Psoas muscle (tissue), 8 donors: ENCODE measurements at places on chromosomes 16 and 17.

- no peaks in the 10 kb centered on the region for H3K36me3 ChIP-seq
- H3K27ac ChIP-seq: peak overlapping the region; percentile 92
- peak; percentile 63 for DNase-seq
- no peaks in the 10 kb centered on the region for H3K27me3 ChIP-seq
- no peak overlapping the region for H3K4me3 ChIP-seq
Observed at GRCh38 chr16:1779741-1780676, 2.4 kb downstream of the SPSB3 start.

DNA sequence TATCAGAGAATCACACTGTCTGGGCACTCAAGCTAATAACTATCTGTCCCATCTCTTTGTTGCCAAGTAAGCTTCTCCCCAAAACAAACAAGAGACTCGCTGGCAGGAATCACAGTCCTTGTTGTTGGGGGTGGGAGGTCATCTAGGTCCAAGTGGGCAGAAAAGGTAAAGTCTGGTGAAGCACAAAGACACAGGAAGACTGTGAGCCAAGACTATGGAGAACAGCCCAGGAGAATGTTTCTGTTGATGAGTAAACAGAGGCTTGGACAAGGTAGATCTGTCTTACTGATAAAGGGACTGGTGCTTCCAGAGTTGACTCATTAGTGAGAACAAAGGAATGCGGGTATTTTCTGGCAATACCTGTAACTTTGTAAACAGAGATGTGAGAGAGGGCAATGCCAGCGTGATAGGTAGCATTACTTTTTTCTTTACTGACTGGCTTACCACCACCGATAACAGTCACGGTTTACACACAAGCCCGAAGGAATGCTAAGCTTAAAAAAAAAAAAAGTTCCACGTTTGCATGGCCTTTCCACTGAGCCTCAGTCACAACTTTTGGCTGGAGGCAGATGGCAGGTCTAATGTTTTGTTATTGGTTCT lies 11.5 kb upstream of the MMD start:
- H3K36me3 ChIP-seq: no peaks in the 10 kb centered on the region
- H3K4me1 ChIP-seq: no peaks in the 10 kb centered on the region
- H3K27ac ChIP-seq: peak overlapping the region; percentile 21
- no peaks in the 10 kb centered on the region for H3K27me3 ChIP-seq

- H3K36me3 ChIP-seq: no peaks in the 10 kb centered on the region
- no peak for DNase-seq
- H3K4me3 ChIP-seq: no peak overlapping the region
- no peaks in the 10 kb centered on the region for H3K4me1 ChIP-seq
- no peak overlapping the region for H3K27ac ChIP-seq
- no peaks in the 10 kb centered on the region for H3K27me3 ChIP-seq
Observed at GRCh38 chr17:14793237-14793636, 471.9 kb downstream of the PMP22 start.

DNA sequence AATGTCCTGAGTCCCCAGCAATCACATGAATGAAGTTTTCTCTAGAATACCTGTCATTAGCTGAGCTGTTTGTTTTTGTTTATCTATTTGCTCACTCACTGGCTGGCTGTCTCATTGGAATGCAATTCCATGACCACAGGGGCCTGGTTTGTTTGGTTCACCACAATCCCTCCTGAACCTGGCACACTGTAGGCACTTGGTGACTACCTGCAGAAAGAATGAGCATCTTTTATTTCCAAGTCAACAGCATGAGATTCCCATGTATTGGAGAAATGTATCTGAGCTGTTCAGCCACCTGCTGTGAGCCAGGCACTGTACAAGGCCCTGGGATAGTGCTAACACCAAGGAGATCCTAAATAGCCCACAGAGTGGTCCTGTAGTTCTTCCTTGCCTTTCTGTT lies 345.1 kb downstream of the XYLT1 start:
- no peaks in the 10 kb centered on the region for H3K27me3 ChIP-seq
- H3K4me1 ChIP-seq: no peaks in the 10 kb centered on the region

GRCh38 chr16:72210072-72210471 lies 38.1 kb upstream of the PMFBP1 start:
- H3K27ac ChIP-seq: no peak overlapping the region
- H3K36me3 ChIP-seq: no peaks in the 10 kb centered on the region
- H3K4me3 ChIP-seq: no peak overlapping the region
- no peaks in the 10 kb centered on the region for H3K27me3 ChIP-seq
- H3K4me1 ChIP-seq: no peaks in the 10 kb centered on the region
- DNase-seq: no peak

DNA sequence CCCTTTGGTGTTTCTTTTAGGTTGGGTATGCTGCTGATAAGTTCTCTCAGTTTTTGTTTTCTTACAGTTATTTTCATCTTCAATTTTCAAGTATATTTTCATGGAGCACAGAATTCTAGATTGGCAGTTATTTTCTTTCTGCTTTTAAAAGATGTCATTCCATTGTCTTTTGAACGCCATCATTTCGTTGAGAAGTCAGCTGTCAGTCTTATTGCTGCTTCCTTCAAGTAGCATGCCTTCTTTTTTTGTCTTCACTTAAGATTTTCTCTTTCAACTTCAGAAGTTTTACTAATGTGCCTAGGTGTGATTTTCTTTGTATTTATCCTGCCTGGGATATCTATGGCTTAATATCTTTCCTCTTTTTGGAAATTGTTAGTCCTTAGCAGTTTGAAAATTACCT lies 262.2 kb upstream of the PMFBP1 start:
- no peaks in the 10 kb centered on the region for H3K27me3 ChIP-seq
- no peak for DNase-seq
- no peaks in the 10 kb centered on the region for H3K4me1 ChIP-seq
- H3K36me3 ChIP-seq: no peaks in the 10 kb centered on the region
- H3K4me3 ChIP-seq: no peak overlapping the region

- peaks cover 16% of the 10 kb centered on the region for H3K27me3 ChIP-seq
- no peaks in the 10 kb centered on the region for H3K36me3 ChIP-seq
- DNase-seq: peak; percentile 95
- peak overlapping the region; percentile 100 for H3K27ac ChIP-seq
- peaks cover 31% of the 10 kb centered on the region for H3K4me1 ChIP-seq
Observed at GRCh38 chr16:3022208-3022683, 1.5 kb downstream of the HCFC1R1 start.

DNA sequence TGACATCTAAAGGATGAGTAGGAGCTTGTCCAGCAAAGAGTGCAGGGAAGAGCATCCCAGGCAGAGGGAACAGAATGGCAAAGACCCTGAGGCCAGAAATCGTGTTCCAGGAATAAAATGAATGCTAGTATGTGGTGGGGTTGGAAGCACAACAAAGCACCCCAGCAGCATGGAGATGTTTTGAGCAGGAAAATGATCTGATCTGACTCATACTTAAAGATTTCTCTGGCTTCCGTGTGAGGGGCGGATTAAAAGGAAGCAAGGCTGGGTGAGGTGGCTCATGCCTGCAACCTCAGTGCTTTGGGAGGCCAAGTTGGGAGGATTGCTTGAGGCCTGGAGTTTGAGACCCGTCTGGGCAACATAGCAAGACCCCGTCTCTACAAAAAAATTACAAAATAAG lies 2.3 kb downstream of the SLC5A11 start:
- no peaks in the 10 kb centered on the region for H3K4me1 ChIP-seq
- H3K27ac ChIP-seq: no peak overlapping the region
- H3K36me3 ChIP-seq: no peaks in the 10 kb centered on the region

DNA sequence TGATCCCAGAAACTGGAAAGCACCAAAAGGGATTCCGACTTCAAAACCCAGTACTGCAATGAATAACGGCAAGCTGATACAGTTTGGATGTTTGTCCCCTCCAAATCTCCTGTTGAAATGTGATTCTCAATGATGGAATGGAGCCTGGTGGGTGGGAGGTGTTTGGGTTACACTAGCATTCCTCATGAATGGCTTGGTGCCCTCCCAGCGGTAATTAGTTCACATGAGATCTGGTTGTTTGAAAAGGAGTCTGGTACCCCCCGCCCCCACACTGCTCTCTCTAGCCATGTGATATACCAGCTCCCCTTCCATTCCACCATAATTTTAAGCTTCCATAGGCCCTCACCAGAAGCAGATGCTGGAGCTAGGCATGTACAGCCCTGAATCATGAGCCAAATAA lies 40.1 kb downstream of the RANBP10 start:
- peaks cover 21% of the 10 kb centered on the region for H3K4me1 ChIP-seq
- no peaks in the 10 kb centered on the region for H3K36me3 ChIP-seq
- H3K27ac ChIP-seq: no peak overlapping the region
- no peak overlapping the region for H3K4me3 ChIP-seq

DNA sequence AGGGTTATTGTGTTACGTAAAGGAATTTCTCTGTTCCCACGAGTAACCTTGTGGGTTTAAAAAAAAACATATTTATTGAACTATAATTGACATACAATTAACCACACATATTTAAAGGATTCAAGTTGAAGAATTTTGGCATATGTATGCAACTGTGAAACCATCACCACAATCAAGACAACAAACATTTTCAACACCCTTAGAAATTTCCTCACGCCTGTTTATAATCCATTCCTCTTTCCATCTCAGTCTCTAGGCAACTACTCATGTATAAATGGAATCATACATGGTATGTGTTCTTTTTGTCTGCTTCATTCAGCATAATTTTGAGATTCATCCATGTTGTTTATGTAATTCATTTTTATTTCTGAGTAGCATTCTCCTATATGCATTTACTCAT lies 104.0 kb downstream of the MRTFB start:
- no peak for DNase-seq
- H3K27ac ChIP-seq: no peak overlapping the region
- H3K4me1 ChIP-seq: peaks cover 3% of the 10 kb centered on the region
- no peak overlapping the region for H3K4me3 ChIP-seq
- no peaks in the 10 kb centered on the region for H3K36me3 ChIP-seq

- H3K4me3 ChIP-seq: no peak overlapping the region
- DNase-seq: no peak
- no peaks in the 10 kb centered on the region for H3K27me3 ChIP-seq
- no peaks in the 10 kb centered on the region for H3K36me3 ChIP-seq
Observed at GRCh38 chr17:42441371-42442195, 17.1 kb upstream of the ATP6V0A1 start.

- H3K36me3 ChIP-seq: no peaks in the 10 kb centered on the region
- H3K4me3 ChIP-seq: no peak overlapping the region
- no peaks in the 10 kb centered on the region for H3K27me3 ChIP-seq
- H3K27ac ChIP-seq: peak overlapping the region; percentile 75
- DNase-seq: peak; percentile 89
Observed at GRCh38 chr16:477301-478157, 50.0 kb upstream of the CAPN15 start.

DNA sequence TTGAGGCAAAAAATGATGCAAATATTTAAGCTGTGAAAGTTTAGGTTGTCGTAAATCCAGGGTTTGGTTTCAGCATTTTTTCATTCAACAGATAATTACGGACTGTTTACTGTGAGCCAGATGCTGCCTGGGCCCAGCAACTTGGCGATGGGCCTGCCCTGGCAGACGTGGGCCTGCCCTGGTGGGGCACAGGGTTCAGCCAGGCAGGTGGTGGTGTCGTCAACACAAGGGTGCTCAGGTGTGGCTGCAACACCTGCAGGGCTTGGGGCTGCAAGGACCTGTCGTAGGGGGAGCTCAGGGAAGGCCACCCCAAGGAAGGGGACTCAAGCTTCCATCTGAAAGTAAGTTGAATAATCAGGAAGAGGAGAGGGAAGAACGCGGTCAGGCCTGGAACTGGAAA lies 15.1 kb downstream of the ZC3H18 start:
- no peak overlapping the region for H3K27ac ChIP-seq
- H3K36me3 ChIP-seq: peaks cover 65% of the 10 kb centered on the region
- no peak overlapping the region for H3K4me3 ChIP-seq
- H3K27me3 ChIP-seq: no peaks in the 10 kb centered on the region
- DNase-seq: no peak

DNA sequence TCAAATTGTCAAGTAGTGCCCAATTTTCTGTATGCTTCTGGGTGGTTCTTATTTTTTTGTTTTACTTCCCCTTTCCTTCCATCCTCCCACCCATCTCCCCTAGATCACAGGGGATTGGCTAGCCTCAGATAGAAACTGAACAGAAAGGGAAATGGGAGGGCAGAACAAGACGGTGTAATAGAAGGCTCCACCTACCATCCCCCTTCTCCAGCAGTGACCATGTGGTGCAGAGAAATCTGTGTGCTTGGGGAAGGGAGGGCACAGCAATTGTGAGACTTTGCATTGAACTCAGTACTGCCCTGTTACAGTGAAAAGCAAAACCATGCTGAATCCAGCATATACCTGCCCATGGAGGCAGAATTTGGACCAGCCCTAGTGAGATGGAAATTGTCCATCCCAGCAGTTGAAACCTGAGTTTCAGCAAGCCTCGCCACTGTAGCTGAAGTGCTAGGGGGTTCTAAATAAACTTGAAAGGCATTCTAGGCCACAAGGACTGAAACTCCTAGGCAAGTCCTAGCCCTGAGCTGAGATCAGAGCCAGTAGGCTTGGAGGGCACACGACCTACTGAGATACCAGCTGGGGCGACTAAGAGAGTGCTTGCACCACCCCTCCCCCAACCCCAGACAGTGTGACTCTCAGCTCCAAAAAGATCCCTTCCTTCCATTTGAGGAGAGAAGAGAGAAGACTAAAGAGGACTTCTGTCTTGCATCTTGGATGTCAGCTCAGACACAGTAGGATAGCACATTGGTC lies 5.2 kb downstream of the SLFN11 start:
- H3K27me3 ChIP-seq: peaks cover 3% of the 10 kb centered on the region
- no peak overlapping the region for H3K4me3 ChIP-seq
- H3K36me3 ChIP-seq: no peaks in the 10 kb centered on the region
- DNase-seq: no peak
- no peak overlapping the region for H3K27ac ChIP-seq
- no peaks in the 10 kb centered on the region for H3K4me1 ChIP-seq

GRCh38 chr16:23164736-23165135 lies 15.5 kb upstream of the USP31 start:
- no peaks in the 10 kb centered on the region for H3K4me1 ChIP-seq
- H3K36me3 ChIP-seq: no peaks in the 10 kb centered on the region
- H3K27ac ChIP-seq: no peak overlapping the region
- no peak for DNase-seq
- no peak overlapping the region for H3K4me3 ChIP-seq

GRCh38 chr16:9279291-9280068 lies 188.0 kb downstream of the HAPSTR1 start:
- DNase-seq: no peak
- no peaks in the 10 kb centered on the region for H3K36me3 ChIP-seq
- no peaks in the 10 kb centered on the region for H3K4me1 ChIP-seq
- no peaks in the 10 kb centered on the region for H3K27me3 ChIP-seq

GRCh38 chr17:35729405-35729833 lies 2.0 kb upstream of the RASL10B start:
- no peaks in the 10 kb centered on the region for H3K27me3 ChIP-seq
- H3K27ac ChIP-seq: no peak overlapping the region
- no peak for DNase-seq
- H3K4me3 ChIP-seq: no peak overlapping the region
- peaks cover 15% of the 10 kb centered on the region for H3K36me3 ChIP-seq

DNA sequence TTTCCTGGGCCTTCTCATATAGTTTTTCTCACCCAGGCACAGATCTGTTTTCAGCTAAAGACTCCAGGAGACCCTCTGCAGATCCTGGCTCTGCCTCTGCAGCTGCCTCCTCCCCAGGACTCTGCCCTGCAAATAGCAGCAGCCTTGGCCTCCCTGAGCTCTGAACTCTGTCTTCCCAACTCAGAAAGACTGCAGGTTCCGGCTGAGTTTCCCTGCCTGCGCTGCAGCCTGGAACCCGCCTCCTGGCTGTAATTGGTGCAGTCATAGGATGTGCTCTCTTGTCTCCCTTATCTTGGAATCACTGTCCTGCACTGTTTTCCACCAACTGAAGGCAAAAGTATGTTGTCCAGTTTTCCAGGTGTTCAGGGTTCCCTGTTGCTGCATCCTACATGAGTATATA lies 14.3 kb upstream of the DNASE1 start:
- no peaks in the 10 kb centered on the region for H3K27me3 ChIP-seq
- H3K36me3 ChIP-seq: no peaks in the 10 kb centered on the region
- H3K27ac ChIP-seq: no peak overlapping the region
- no peak for DNase-seq
- no peak overlapping the region for H3K4me3 ChIP-seq

- H3K27ac ChIP-seq: no peak overlapping the region
- no peak for DNase-seq
- H3K4me3 ChIP-seq: no peak overlapping the region
- peaks cover 34% of the 10 kb centered on the region for H3K27me3 ChIP-seq
- H3K36me3 ChIP-seq: no peaks in the 10 kb centered on the region
- H3K4me1 ChIP-seq: no peaks in the 10 kb centered on the region
Observed at GRCh38 chr17:79997011-79997660, 38.5 kb downstream of the TBC1D16 start.
